ENCODE measurements at places on chromosomes 2 and 18.

DNA sequence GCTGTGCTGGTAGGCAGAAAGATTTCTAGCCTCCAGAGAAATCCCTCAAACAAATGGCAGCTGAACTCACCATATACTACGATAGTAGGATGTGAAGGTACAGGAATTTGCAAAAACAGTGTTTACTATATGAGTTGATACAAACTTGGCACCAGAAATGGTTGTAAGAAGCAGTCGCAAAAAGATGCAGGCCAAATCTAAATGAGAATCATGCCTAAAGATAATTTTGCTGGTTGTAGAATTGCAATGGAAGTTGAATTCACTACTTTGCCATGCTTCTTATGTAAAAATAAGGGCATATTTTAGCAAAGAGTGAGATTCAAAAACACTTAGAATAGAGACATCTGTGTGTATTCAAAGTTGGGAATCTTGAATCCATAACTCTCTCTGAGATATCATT, 924.7 kb downstream of the SUCLG1 start:
- no peak for DNase-seq

DNA sequence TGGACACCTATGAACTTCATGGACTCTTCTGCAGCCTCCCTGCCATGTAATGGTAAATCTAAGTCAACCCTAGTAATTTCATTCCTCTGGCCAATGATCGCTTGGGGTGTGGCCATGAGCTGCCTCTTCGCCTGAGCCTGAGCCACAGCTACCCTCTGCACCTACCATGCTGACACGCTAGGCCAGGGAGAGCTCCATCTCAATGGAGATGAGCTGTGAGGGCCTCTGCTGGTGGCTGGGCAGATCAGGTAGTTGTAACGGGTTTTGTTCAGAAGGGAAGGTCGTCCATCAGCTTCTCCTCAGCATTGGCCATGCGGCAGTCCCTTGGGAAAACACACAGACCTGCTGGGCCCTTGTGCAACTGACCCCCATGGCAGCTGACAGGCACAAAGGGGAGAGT, 24.4 kb downstream of the MPHOSPH10 start:
- no peak for DNase-seq

- no peak for DNase-seq
Measured at GRCh38 chr2:214185546-214185945, 225.3 kb upstream of the VWC2L start.

GRCh38 chr2:2016651-2017311, 272.5 kb upstream of the PXDN start:
- no peak for DNase-seq

DNA sequence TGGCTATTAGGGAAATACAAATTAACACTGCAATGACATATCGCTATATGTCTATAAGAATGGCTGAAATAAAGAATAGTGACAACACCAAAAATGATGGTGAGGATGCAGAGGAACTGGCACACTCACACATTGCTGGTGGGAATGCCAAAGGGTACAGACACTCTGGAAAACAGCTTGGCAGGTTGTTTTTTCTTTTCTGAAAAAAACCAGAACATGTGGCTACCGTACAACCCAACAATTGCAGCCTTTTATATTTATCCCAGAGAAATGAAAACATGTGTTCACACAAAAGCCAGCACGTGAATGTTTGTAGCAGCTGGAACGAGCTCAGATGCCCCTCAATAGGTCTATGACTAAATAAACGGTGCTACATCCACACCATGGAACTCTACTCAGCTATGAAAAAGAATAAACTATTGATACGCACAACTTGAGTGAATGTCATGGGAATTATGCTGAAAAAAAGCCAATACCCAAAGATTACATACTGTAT, 45.9 kb downstream of the KCNE4 start:
- DNase-seq: no peak

DNA sequence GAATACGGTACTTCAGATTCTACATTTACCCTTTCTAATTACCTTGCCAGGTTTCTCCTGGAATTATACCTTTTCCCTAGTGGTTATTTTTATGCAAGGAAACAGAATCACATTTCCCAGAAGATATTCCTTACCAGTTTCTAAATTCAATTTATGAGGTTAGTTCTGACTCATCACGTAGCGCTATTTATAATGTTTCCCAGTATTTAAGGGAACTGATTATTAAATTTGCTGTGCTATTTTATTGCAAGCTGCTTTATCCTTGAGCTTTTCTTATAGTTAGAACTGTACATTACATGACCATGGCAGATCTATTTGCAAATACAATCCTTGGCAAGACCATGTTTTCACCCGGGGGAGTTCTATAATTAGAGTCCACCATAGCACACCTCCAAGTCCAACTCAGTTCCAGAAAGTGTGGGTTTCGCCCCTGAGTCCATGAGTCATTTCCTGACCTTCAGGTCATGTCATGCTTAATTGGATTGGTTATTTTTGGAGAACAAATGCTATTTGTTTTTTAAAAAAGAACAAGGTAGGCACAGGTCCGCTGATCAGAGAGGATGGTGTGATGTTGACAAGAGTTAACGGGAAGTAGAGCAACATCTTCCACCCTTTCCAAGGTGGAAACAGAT, 126.6 kb downstream of the ZNF532 start:
- DNase-seq: peak; percentile 26

DNA sequence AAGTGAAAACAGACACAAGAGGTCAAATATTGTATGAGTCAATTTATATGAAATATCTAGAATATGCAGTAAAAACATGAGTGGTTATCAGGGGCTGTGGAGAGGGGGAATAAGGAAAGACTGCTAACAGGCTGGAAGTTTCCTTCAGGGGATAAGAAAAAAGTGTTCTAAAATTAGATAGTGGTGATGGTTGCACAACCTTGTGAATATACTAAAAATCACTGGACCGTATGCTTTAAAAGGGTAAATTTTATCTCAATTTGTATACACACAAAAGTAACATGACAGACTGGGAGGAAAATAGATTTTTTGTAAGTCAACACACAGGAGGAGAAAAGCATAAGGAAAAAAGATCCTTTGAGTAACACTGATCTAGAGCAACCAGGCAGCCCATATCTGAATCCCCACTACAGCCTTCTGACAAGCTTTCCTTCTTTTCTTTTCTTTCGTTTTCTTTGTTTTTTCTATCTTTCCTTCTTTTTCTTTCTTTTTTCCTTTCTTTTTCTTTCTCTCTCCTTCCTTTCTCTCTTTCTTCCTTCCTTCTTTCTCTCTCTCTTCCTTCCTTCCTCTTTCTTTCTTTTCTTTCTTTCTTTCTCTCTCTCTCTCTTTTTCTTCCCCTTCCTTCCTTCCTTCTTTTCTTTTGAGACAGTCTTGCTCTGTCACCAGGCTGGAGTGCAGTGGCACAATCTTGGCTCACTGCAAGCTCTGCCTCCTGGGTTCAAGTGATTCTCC, 95.4 kb downstream of the AAK1 start:
- no peak for DNase-seq

DNA sequence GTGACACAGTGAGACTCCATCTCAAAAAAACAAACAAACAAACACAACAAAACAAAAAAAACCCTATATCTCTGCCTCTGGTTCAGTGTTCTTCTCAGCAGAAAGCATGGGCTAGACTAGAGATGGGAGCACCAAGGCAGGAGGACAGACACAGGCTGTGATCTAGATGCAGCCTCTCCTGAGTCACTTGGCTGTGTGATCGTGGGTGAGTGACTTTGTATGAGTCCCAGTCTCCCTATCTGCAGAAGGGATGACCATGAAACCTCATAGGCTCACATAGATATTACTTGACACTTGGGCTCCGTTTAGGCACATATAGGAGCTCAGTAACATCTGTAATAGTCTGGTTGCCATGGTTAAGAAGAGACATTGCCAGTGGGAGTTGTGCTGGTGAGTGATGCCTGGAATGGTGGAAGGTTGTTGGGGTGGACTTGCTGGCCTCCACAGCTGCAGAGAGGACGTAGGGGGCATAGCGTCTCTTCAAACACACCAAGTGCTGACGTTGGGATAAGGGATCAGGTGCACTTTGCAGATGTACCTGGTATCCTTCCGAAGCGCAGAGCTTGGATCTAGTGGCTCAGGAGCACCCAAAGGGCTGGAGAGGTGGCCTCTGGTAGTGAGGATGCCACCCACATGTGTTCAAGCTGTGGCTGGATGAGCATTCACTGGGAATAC, 318.9 kb upstream of the HS6ST1 start:
- no peak for DNase-seq

- no peak for DNase-seq
Measured at GRCh38 chr2:3443506-3444084, 64.1 kb downstream of the TRAPPC12 start.

GRCh38 chr2:12080360-12080759, 333.9 kb downstream of the LPIN1 start:
- no peak for DNase-seq

- DNase-seq: no peak
Measured at GRCh38 chr2:86213699-86214502, 14.6 kb downstream of the MRPL35 start.

- peak; percentile 68 for DNase-seq
Measured at GRCh38 chr2:145484448-145485097, 964.7 kb upstream of the ZEB2 start.

GRCh38 chr2:132668189-132668823, 1.7 kb downstream of the LYPD1 start:
- DNase-seq: peak; percentile 31

GRCh38 chr2:202818321-202818720, 53.2 kb downstream of the ICA1L start:
- DNase-seq: no peak

DNA sequence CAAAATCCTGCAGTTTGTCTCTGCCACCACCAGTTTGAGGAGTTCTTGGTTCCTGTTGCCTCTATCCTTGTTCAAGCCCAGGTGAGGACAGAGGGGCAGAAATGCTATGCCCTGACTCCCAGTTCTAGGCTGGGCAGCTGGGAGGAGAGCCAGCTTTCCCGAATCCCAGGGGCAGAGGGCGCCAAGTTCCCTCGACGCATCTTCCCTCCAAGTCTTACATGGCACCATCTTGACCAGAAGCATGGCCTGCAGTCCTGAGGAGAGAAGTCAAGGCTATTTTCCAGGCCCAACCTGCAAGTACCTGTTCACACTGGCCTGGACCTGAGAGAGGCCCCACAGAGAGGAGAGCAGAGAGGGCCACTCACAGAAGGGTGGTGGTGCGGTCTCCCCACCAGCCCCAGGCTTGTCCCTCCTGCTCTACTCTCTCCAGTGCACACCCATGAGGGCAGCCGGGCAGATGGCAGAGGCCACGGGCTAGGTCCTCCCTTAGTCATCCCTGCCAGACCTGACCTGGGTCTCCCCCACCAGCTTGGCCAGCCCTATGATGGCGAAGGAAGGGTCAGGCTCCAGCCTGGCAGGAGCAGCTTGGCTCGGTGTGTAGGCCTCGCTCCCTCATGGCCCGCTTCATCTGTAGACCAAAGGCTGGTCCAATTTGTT, 115.7 kb upstream of the MSTN start:
- DNase-seq: no peak

- peak; percentile 65 for DNase-seq
Measured at GRCh38 chr2:222318026-222318711, 19.4 kb upstream of the PAX3 start.

DNA sequence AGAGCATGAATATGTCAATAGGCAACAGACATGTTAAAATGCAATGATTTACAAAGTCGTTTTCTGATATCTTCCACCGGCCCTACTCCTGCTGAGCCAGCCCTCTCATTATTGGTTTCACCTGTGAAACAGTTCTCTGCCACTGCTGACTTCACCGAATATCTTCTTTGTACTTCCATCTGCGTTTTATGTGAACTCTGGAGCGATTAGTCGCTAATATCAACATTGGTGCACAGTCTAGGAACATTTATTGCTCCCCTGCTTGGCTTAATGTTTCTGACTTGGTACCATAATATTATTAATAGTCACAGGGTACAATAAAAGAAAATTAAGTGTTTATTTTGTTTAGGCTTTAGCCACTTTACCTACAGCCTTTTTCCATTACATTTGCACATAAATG, 105.5 kb downstream of the NCKAP5 start:
- no peak for DNase-seq

DNA sequence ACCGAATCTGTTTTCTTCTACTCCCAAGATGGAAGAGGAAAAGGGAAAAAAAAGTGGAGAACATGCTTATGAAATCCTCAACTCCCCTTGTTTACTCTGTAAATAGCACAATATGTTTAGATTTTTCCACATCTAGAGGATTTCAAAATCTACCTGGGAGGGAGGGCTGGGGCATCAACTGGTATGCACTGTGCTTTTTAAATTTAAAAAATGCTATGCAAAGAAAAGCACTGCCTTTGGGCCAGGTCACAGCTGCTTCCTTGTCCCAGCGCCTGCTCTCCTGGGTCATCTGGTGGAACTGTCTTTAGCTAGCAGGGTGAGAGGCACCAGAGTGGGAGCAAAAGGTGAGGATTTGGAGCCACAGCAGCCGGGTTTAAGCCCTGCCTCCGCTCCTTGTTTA, 88.2 kb upstream of the BOD1L2 start:
- DNase-seq: no peak

DNA sequence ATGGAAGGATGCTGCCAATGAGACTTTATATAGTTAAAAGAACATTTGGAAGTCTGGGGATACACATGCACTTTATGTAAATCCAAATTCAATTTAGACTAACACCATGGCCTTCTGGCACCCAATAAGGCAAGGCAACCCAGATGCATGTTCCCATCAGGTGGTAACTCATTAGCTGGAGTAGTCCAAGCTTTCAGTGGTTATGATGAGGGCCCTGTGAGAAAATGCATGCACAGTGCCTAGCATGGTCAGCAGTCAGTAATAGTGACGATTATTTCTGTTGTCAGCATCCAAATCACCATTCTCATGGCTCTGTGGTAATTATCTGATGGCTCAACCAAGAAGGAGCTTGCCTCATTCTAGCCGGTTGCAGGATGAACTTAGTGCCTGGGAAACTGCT, 70.3 kb upstream of the CTLA4 start:
- DNase-seq: no peak

DNA sequence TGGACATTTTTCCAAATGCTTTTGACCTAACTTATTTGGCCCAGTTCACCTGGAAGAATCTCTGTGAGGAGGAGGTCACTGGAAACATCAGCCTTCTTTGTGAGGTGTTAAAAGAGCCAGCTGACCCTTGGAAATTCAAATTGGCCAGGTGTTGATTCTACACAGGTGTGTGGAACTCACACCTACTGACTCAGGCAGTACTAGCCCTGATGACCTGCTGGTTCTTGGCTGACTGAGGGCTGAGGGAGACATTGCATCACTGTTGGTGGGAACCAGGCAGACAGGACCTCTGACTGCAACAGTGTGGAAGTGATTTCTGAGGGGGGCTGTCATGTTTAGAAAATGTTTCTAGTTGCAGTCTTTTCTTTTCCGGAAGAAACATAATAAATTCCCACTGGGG, 242.2 kb upstream of the LRRTM1 start:
- DNase-seq: no peak

DNA sequence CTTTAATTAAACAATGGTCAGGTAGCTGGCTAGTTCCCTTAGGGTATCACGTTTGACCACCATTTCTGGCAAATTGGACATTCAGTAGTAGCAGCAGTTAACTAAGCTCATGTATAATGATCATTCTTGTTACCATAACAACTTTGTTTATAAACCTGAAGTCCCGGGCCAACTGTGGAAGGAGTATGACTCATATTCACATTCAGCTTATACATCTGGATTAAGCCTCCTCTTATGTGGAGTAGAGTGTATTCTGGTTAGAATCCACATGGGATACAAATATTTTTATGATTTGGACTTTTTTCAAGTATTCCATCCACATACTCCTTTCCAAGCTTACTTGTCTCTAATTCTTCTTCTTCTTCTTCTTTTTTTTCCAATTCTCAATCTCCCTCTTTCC, 70.3 kb upstream of the ZSWIM2 start:
- DNase-seq: no peak
